ELR (cell line): ENCODE measurements at places on chromosomes 6 and 20.

GRCh38 chr6:148851683-148852556 lies 105.1 kb downstream of the UST start:
- DNase-seq: no peak

- DNase-seq: no peak
Measured at GRCh38 chr20:33917831-33918525, 75.7 kb upstream of the RALY start.

DNA sequence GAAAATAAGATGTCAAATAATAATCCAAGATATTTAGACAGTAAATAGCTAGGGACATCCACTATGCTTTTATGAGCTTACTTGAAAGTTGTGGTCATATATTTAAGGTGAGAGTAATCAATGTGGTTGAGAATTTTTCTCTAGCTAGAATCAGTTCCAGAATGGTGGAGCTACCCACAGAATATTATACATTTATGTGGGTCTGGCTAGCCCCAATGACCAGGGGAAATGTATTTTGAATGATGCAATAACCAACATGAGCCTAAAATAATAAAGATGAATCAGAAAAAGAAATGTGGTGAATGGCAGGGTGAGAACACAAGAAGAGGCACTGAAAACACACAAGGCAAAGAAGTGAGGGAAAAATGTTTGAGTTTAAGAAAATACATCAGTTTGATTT lies 325.7 kb downstream of the TBC1D32 start:
- no peak for DNase-seq

GRCh38 chr6:150759483-150759882 lies 106.0 kb upstream of the MTHFD1L start:
- DNase-seq: peak; percentile 47
